Thyroid gland (tissue), 4 donors: ENCODE measurements at places on chromosomes 3 and 15.

DNA sequence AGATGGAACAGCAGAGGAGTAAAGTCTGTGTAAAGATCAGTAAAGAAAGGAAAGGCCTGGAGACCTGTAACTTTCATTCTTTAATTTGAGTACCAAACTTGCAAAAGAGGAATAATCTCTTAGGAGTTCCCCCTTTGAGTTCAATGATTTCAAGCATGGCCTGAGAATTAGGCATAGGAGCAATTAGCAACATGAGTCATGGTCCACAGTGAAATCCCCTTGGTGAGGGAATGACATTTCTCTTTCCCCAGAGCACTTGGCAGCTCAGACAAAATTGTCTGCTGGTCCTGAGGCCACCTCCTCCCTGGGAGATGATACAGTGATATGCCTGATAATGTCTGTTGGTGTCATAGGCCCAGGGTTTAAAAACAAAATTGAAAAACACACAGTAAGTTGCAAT lies 81.4 kb upstream of the CRBN start:
- DNase-seq, result no peak

GRCh38 chr3:105518806-105519418 lies 152.2 kb downstream of the ALCAM start:
- peak; percentile 10 for DNase-seq

DNA sequence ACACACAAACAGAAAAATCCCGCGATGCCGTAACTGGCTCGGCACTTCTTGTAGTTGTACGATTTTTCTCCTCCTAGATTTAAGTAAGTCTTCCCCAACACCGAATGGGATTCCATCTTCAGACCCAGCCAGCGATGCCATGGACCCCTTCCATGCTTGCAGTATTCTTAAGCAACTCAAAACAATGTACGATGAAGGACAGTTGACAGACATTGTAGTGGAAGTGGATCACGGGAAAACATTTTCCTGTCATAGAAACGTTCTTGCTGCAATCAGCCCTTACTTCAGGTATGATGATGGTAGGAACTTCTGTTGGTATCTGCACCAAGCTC lies 763 bp downstream of the KBTBD8 start:
- no peak for DNase-seq

- no peak for DNase-seq
These were observed 339.2 kb downstream of the CADM2 start for GRCh38 chr3:85298032-85298431.

GRCh38 chr3:192834428-192834827 lies 83.2 kb downstream of the MB21D2 start:
- DNase-seq, result no peak
